Activated naive CD8-positive, alpha-beta T cell treated with anti-CD3 and anti-CD28 coated beads for 36 hours (primary cell): ENCODE measurements at places on chromosomes 7 and 10. TPM values are rescaled to one million over a fixed set of nuclear protein-coding genes. Genes with fewer than 3 reads are reported as not detected.

SLC13A1 gene
- not detected for total RNA-seq

TMEM176A gene
- total RNA-seq: not detected

PLEKHS1 gene
- not detected for total RNA-seq

DNA sequence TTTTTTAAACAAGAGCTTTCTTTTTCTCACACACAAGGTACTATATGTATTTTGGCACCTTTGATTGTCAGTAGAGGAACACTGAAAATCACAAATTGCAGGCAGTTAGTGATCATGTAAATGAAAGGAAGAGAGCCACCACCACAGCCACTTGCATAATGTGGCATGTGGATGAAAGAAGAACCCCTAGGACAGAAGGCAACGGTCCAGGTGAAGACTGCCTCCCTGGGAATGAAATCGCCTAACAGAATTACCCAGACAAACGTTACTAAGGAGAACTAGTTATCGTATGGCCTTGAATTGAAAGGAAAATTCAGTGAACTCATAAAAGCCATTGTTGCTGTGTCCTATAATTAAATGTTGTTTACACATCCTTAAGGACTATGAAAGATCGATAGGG is 41.2 kb upstream of the PTPRZ1 start:
- no peaks in the 10 kb centered on the region for H3K36me3 ChIP-seq
- no peak for DNase-seq
- H3K4me1 ChIP-seq: no peaks in the 10 kb centered on the region

DNA sequence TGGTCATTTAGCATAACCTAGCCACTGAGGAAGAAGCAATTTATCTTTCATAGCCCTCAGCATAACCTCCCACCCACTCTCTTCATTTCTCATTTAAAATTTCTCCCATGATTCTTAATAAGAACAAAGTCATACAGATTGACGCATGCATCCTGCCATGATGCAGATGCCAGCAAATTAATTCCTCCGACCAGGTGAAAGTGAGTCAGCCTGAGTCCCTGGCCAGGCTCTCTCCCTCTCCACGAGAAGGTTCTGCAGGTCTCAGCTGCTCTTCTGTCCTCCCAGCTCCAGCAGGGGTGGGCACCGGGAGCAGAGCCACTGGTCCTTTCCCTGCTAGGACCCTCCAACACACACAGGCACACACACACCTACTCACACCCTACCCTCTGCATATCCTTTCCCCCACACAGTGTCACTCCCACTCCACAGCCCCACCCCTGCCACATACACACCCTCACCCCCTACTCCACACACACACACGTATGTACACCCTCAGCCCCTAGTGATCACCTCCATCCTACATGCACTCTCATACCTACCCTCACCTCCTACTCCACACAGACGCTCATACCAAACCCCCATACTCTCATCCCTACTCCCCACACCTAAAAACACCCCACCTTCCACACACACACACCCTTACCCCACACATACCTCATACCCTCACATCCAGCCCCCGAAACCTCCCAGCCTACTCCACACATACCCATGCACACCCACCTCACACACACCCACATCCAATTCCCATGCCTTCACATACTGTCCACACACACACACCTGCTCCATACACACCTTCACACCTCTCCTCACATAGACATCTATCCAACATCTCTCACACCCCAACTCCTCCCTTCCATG is 78.0 kb downstream of the FAM13C start:
- H3K4me1 ChIP-seq: no peaks in the 10 kb centered on the region
- no peak overlapping the region for H3K27ac ChIP-seq
- no peaks in the 10 kb centered on the region for H3K36me3 ChIP-seq
- H3K4me3 ChIP-seq: no peak overlapping the region
- no peak for DNase-seq

DNA sequence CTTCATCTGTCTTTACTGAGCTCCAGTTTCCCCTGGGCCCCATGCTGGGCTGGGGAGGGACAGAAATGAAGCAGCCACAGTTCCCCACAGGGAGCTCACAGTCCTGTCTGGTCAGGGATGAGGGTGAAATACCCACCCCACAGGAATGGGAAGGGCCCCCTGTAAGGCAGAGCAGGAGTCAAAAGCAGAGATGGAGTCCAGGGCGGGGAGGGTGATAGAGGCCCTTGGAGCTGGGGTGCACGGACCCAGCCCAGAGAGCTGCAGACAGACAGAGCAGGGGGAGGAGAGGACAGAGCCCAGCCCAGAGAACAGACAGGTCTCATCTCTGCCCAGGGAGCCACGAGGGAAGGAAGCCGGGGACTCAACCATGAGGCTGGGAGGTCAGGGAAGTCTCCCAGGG is 34.9 kb upstream of the ZNF488 start:
- H3K36me3 ChIP-seq: no peaks in the 10 kb centered on the region
- H3K27me3 ChIP-seq: no peaks in the 10 kb centered on the region
- H3K4me1 ChIP-seq: no peaks in the 10 kb centered on the region
- DNase-seq: no peak
- H3K4me3 ChIP-seq: no peak overlapping the region

DNA sequence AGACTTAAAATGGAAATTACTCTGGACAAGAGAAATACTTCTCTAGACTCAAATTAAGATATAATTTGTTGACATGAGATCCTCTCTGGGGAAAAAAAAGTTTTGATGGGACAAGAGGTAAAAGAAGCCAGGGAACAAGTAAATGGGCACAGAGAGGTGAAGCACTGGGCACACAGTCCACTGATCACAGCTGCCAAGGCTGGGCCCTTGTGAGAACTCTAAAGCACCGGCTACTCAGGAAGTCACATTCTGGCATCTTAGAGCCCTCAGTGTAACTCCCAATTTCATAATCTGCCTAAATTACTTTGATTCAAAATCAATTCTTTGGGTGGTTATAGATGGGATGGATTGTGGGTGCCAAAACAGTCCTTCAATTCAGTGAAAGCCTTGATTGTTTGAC is 123.2 kb upstream of the CACNA2D1 start:
- H3K27ac ChIP-seq: no peak overlapping the region
- no peak overlapping the region for H3K4me3 ChIP-seq
- no peaks in the 10 kb centered on the region for H3K36me3 ChIP-seq

DNA sequence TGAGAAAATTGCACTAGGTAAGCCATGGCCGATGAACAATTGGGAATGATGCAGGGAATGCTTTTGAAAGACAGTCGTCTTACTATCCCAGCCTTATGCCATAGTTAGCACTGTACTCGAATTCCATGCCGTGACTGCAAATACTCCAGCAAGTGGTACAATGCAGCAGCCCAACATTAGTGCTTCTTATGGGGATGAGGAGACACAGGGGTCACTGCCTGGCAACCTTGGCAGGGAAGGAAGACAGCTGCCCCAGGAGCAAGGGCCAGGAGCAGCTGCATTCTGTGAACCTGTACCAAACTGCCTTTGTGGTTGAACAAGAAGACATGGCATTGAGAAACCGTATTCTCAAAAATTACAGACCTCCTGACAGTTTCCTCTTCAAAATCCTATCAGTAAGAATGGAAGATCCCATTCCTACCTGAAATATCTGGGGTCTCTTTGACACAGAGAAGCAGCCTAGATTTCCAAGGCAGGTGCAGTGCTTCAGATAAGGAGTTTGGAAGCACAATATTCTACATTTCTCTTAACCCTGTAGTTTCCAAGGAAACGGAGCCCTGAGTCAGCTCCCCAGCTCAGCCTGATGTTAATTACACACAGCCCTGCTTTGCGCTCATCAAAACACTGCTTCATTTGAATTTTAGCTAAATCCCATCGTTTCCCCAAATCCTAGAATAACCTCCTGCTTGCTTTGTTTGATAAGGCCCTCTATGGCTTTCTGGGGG is 49.0 kb upstream of the FRMD4A start:
- peaks cover 36% of the 10 kb centered on the region for H3K4me1 ChIP-seq
- peaks cover 9% of the 10 kb centered on the region for H3K27me3 ChIP-seq
- peaks cover 3% of the 10 kb centered on the region for H3K36me3 ChIP-seq
